Effector memory CD4-positive, alpha-beta T cell (primary cell): ENCODE measurements at places on chromosomes 4 and X.

GRCh38 chr4:38785041-38785790, 2.4 kb upstream of the TLR10 start:
- no peak for DNase-seq

GRCh38 chr4:164508771-164509170, 245.2 kb upstream of the SMIM31 start:
- DNase-seq = no peak

DNA sequence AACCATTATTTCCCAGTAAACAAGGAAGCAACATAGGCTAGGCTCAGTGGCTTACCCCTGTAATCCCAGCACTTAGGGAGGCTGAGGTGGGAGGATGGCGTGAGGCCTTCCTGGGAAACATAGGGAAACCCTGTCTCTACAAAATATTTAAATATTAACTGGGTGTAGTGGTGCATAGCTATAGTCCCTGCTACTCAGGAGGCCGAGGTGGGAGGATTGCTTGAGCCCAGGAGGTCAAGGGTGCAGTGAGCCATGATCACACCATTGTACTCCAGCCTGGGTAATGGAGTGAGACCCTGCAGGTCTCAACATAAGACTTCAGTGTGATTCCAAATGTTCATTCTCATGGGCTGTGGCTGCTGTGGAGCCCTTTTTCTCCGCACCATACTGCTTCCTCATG, 34.9 kb downstream of the FHDC1 start:
- DNase-seq = no peak

GRCh38 chr4:121791481-121791880, 9.6 kb upstream of the EXOSC9 start:
- DNase-seq = no peak

DNA sequence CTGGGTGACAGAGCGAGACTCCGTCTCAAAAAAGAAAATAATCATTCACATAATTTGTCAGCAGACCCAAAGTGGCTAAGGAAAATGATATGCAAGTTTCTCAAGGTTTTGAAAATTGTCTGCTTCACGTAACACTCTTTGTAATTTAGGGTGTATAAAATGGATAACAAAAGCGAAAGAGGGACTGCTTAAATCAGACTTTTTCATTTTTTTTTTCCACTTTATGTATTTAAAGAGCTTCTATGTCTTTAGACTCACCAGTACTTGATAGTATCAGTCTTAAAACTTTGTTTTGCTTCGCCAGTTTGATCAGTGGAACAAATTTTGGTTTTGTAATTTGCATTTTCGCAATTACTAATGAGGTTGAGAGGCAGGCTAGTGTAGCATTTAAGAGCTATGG, 34.6 kb downstream of the USP9X start:
- no peak for DNase-seq

DNA sequence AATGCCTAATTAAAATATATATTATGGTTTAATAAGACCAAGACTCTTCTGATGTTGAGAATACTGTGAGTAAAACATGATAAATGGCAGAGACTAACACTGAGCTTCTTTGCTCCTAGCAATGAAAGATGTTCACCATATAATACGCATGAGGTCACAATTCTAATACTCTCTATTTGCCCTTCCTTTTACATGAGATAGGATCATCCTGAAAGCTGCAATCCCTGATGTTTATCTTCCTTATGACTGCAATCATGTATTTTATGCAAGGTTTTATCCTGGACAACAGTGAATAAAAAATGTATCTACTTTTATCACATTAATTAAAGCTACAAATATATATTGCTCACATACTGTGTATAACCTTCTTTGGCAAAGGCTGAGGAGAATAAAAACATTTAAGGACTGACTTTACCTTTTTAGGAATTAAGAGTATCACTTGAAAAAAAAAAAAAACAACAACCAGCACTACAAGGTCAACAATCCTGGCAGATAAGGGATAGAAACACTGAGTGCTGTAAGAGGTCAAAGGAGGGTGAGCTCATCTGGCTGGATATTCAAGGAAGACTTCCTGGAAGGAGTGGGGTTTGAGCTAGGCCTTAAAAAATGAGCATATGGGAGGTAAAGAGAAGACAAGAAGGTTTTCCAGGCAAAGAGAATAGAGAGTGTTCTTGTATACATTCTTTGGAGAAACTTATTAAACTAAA, 99.9 kb downstream of the AREG start:
- DNase-seq = no peak

DNA sequence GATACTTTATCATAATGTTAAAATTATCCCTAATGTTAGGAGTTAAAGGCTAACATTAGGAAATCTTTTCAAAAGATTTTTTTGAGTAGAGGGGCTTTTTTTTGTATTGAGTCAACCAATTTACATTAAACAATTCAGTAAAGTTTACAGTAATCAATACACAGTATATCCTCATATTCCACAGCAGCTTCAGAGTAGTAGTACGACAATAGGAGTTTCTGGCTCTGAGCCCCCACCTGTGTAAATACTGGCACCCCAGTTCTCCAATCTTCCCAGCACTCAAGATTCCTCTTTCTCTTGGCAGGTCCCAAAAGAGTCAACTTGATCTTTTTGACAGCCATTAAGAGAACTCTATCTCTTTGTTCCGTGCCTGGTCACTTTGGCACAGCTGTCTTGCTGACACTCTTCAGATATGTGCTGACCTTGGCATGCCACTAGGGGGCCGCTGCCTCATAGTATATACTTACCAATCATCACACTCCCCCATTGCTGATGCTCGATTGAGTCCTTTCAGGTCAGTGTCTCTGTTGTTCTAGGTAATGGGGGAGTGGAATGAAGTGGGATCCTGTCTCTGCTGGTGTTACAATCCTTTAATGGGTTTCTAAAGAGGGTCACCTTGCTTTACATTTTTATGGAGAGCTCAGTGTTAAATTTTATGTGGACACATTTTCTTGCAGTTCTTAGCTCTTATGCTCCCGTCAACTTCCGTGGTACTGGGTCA, 19.5 kb upstream of the CCNI start:
- peak; percentile 34 for DNase-seq

DNA sequence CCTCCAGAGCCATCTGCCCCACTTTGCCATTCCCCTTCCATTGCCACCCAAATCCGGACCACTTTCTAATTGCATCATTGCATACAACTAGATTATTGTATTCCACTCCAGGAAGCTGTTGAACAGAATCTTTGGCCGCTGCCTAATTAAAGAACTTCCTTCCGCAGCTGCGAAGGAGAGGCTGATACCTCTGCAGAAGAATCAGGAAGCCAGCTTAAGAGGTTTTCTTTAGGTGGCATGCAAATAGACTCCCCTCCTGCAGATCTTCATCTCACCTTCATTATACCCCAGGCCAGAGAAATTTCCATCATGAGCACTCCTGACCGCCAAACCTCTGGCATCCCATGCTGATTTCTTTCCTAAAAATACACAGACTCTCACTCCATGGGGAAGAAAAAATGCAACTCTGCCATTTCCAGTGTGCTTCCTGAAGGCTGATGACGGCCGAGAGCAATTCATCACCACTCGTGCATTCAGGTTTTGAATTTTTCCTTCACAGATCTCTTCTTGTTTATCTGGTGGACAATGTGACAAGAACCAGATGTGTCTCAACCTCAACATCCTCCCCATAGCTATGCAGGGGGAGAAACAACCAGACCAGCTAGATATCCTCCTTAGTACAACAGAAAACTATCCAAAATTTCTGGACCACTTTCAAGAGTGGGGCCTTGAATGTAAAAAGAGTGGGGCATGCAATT, 31.2 kb downstream of the LGI2 start:
- no peak for DNase-seq

GRCh38 chr4:41647383-41647782, 101.1 kb downstream of the PHOX2B start:
- no peak for DNase-seq

GRCh38 chrX:132474544-132475248, 14.1 kb downstream of the MBNL3 start:
- no peak for DNase-seq

GRCh38 chrX:78624962-78625909, 33.9 kb downstream of the RTL3 start:
- no peak for DNase-seq

- DNase-seq = no peak
Measured at GRCh38 chr4:80240976-80241375, 25.5 kb upstream of the FGF5 start.

- DNase-seq = no peak
Measured at GRCh38 chr4:54669831-54670230, 12.1 kb downstream of the KIT start.

DNA sequence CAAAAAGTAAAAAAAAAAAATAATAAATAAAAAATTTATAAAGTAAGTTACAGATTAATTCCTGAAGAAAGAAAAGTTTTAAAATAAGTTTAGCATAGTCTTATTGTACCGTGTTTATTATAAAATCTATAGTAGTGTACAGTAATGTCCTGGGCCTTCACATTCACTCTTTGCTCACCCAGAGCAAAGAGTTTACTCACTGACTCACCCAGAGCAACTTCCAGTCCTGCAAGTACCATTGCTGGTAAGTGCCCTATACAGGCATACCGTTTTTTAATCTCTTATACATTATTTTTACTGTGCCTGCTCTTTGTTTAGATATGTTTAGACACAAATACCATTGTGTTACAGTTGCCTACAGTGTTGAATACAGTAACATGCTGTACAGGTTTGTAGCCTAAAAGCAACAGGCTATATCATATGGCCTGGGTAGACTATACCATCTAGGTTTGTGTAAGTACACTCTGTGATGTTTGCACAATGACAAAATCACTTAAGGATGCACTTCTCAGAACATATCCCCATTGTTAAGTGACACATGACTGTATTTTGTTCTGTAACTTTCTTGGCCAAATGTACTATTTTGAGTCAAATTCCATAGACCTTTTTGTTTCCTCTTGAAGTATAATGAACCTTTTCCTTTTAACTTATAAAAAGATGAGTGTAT, 199.0 kb upstream of the NUDT6 start:
- no peak for DNase-seq

GRCh38 chrX:48784726-48785125, 1.7 kb upstream of the GATA1 start:
- DNase-seq = no peak

DNA sequence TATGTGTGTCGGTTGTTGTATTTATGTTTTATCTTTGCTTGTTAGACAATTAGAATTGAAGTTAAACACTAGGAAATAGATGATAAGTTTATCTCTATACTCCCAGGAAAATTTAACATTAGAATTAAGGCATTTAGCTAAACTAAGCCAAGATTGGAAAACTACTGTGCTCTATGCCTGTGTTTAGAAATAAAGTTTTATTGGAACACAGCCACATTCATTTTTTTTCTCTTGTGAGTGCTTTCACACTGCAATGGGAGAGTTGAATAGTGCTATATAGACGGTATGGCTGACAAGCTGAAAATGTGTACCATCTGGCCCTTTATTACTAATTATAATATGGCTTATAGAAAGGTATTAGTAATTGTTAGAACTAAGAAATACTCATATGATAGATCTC, 186.7 kb upstream of the NUDT6 start:
- no peak for DNase-seq

GRCh38 chrX:43349363-43349762, 306.7 kb upstream of the MAOA start:
- no peak for DNase-seq

GRCh38 chrX:15566244-15566643, 34.5 kb downstream of the ACE2 start:
- DNase-seq = no peak

GRCh38 chr4:168784786-168785461, 225.1 kb downstream of the CBR4 start:
- no peak for DNase-seq

GRCh38 chr4:8607603-8608481, 15.3 kb downstream of the CPZ start:
- no peak for DNase-seq

DNA sequence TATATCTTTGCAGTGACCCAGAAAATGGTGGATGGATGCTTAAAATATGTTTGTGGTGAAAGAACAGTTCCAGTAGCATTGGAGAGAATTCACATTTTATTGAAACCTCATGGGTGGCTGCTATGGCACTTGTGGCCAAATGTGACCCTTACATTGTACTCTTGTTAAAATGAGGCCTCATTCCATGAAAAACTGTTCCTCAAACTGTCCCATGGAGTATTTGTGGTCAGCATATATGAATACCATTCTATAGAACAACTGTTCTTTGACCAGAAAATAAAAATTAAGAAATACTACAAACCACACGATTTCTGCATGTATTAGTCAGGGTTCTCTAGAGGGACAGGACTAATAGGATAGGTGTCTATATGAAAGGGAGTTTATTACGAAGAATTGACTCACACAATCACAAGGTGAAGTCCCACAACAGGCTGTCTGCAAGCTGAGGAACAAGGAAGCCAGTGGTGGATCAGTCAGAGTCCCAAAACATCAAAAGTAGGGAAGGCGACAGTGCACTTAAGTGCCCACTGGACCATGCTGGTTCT, 35.1 kb downstream of the GEMIN8 start:
- no peak for DNase-seq

GRCh38 chrX:130147631-130148030, 18.0 kb downstream of the AIFM1 start:
- no peak for DNase-seq

DNA sequence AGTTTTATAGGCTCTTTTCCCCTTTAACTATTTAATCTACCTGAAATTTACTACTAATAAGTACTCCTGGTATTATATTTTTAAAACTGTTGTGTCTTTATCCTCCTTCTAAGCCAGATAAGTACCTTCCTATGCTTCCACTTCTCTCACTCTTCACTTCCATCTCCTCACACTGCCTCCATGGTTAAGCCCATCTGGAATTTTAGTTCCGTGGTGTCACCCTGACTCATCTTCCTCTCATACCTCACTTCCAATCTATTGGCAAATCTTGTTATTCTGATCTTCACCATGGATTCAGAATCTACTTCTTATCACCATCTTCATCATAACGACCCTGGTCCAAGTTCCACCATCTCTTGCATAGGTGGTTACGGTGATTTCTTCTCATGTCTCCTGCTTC, 32.7 kb upstream of the DAPP1 start:
- no peak for DNase-seq
